Astrocyte (in vitro differentiated cells and primary cell): ENCODE measurements at places on chromosomes 16 and 17.

- no peak for DNase-seq
These were observed 941.5 kb downstream of the CDH11 start for GRCh38 chr16:64180136-64180900.

GRCh38 chr17:74919440-74920305 is 3.4 kb downstream of the USH1G start:
- DNase-seq: no peak

- DNase-seq: no peak
These were observed 38.1 kb downstream of the DCAKD start for GRCh38 chr17:45013021-45013997.

GRCh38 chr17:68172461-68172954 is 75.3 kb upstream of the AMZ2 start:
- peak; percentile 17 for DNase-seq

- no peak for DNase-seq
These were observed 9.1 kb upstream of the BAHCC1 start for GRCh38 chr17:81386141-81386645.

- no peak for DNase-seq
These were observed 46.6 kb upstream of the MED13 start for GRCh38 chr17:62111562-62112171.
